ENCODE measurements at places on chromosomes 3 and 15. TPM values are rescaled to one million over a fixed set of nuclear protein-coding genes. Genes with fewer than 3 reads are reported as not detected.

Gene SAXO2
- not detected for total RNA-seq

Gene SIDT1
- total RNA-seq = not detected

Gene SLC9C1
- total RNA-seq = not detected

Gene INKA1
- 12.0 TPM for total RNA-seq

Gene ARRDC4
- total RNA-seq = 33.1 TPM

Gene DLL4
- not detected for total RNA-seq

Gene IQCF5
- not detected for total RNA-seq

Gene CRABP1
- not detected for total RNA-seq

Gene SKOR1
- total RNA-seq = 0.11 TPM

- DNase-seq = no peak
Measured at GRCh38 chr3:62295571-62295970, 77.8 kb downstream of the FEZF2 start.

GRCh38 chr3:156742401-156742800 is 68.0 kb downstream of the TIPARP start:
- DNase-seq = no peak

- DNase-seq = no peak
Measured at GRCh38 chr15:74312445-74313007, 54.9 kb downstream of the CYP11A1 start.

GRCh38 chr15:59185725-59186124 is 20.9 kb upstream of the LDHAL6B start:
- DNase-seq = peak; percentile 11

DNA sequence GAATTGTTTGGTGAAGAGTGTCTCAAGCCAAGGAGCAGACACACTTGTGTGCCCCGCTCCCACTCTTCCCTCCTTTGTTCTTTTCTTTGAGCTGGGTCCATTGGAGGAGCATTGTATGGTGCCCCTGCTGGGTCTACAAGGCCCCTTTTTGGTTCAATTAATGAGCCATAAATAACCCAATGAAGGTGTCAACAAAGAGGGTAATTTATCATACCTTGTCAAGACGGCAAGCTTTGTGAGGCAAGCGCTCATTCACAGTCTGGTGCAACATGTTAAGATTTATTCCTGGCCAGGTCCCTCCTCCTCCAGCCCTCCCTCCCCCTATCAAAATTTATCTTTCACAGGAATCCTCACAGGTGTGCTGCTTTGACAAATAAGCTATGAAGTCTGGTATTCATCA is 300.1 kb downstream of the RORA start:
- no peak for DNase-seq

DNA sequence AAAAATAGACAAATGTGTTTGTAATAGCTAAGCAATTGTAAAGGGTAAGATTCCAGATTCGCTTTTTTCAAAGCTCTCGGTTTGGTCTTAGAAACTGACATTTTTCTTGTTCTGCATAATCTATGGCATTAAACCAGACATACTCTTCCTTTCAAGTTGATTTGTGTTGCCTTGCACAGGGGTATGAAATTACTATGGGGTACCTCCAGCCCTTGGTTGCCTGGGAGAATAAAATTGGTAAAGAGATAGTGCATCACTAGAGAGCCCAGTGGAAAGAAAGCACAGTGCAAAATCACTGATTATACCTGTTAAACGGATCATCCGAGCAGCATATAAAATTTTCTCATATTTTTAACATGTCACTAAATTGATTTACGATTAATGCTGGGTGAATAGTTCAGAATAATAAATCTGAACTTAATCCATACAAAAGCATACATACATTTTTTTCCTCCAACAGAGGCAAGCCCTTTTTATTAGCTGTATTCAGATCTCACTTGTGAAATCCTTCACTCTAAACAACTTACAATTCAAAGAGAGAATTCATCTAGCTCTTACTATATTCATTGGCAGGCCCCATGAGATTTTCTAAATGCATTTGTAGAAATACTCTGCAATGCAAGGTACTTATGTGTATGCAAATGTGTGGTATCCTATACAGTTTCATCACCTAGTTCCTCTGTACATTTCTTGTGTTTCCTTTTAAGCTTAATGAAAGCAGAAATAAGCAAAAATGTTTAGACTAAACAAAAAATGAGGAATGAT is 224.4 kb downstream of the ROBO1 start:
- DNase-seq = no peak

GRCh38 chr3:106339551-106339950 is 470.7 kb upstream of the CBLB start:
- peak; percentile 26 for DNase-seq

DNA sequence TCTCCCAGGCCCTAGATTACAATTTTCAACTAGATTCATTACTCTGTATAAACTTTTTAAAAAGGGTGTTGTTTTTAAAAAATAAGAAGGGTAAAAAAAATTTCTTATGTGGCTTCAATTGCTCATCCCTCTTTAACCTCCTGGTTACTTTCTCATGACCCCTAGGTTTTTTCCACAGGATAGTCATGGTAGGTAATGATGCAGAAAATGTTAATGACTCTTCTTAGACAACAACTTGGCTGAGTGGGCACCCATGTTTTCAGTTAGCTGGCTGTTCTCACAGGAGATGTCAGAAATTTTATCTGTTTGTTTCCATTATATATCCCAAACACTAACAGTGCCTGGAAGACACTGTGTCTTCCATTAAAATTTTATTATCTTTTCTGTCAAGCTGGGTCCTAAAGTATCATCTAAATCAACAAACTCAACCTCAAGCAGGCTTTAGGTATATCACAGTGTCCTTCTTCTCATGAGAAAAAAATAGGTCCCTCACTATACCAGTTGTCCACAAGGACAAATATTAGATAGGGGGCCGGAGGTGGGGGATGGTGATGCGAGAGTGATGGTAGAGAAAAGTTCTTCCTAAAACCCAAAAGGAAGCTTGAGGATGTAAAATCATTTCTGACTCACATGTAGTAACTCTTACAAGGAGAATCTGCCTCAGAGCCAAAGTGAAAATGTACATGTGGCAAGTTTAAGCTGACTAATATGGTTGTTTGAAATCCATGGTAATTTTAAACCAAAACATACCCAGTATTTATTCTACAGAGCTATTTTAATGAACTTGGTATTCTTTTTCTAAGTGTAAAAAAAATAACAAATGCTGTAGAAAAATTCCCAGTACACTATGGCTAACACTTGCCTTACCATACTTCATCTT is 43.3 kb downstream of the PLOD2 start:
- DNase-seq = peak; percentile 90

DNA sequence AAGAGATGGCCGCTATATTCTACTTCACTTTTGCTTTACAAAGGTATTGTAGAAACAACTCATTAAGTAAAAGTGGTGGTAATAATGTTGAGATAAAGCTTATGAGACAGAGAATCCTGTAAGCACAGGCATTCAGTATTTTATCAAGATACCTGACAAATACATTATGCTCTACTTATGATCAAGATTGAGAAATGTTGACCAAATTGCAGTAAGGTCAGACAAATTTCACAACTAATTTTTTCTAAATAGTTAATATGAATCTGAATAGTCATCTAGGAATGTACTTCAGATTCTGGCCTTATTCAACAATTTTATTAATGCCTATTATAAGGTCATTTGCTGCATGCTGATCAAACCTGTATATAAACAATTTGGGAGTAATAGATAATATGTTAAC is 95.1 kb upstream of the MBNL1 start:
- DNase-seq = peak; percentile 22

- peak; percentile 86 for DNase-seq
Measured at GRCh38 chr3:191328962-191329653, at the start of gene CCDC50. TSS of gene CCDC50 (plus strand) at chr3:191329394. CDS start at chr3:191329675, 281 bp downstream.

DNA sequence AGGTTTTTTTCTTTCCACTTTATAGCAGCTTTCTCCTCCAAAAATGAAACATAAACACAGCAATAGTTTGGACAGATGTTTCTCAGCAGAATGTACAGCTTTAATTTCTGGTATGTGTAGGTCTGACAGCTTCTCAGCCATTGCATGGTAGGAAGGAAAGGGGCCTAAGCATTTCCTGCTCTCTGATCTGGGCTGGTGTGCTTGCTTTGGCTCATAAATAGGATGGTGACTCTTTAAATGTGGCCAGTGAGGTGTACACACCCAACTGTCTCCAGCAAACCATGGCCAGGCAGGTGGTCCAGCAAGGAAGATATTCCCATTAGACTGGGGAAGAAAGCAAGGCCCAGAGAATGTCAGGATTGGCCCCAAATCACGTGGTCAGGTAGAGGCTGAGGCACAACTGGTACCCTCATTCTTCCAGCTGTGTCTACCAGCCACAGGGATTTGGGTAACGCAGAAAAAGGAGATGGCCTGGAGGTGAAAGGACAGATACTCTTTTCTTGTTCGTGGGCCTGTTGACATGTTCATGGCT is 52.1 kb downstream of the ITGA11 start:
- DNase-seq = no peak

DNA sequence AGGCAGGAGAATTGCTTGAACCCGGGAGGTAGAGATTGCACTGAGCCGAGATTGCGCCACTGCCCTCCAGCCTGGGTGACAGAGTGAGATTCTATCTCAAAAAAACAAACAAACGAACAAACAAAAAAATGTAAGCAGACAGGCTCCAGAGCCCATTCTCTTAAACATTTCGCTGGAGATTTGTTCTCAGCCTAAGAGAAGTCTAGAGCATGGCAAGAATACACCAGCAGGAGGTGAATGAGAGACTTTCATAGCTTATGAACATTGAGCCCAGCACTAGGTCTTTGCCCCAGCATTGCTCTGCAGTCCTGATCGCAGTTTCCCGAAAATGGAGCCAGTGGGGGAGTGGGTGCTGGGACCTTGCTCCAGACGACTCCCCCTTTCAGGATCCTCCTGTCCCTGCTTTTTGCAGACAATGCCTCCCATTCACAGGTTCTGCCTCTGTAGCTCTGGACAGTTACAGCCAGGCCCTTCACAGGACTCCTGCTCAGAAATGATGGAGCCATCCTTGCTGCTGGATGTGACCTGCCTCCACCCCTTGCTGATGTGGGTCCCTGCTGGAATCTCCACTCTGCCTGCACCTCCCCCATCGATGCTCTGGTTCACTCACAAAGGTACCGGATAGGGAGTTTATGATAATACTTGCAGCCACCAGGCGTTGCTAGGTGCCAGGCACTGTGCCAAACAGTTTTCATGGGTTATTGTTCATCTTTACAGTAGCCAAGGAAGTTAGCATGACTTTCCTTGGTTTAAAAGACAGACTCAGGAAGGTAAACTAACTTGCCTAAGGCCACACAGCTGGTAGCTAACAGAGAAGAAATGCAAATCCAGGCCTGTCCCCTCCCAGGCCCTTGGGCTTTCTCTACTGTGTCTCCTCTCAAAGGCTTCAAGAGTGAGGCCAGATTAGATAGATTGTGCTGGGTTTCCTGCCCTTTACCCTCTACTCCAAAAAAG is 329.7 kb upstream of the TLE3 start:
- no peak for DNase-seq

- peak; percentile 71 for DNase-seq
Measured at GRCh38 chr3:192916371-192917027, 1.2 kb downstream of the MB21D2 start.

- peak; percentile 73 for DNase-seq
Measured at GRCh38 chr3:64539451-64540196, 148.2 kb downstream of the ADAMTS9 start.

DNA sequence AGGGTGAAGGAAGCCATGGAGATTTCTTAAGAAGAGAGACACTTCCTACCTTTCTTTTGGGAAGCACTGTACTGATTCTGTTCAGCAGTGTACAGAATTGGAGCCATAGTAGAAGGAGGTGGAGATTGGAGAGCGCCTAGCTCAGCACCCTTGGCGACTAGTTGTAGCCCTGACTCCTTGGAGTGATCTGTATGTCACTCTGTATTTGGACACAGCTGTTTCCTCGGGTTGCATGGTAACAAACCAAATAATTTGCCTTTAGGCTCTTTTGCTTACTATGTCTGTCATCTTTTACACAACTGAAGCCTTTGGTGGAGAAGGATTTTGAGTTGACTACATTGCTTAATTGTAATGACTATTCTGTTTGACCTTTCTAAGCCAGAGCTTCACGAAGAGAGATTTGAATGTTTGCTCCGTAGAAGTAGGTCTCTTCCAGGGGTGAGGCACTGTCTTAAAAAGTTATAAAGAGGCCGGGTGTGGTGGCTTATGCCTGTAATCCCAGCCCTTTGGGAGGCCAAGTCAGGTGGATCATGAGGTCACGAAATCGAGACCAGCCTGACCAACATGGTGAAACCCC is 77.1 kb downstream of the AKAP13 start:
- no peak for DNase-seq

- DNase-seq = peak; percentile 22
Measured at GRCh38 chr15:41276831-41277230, 45.8 kb downstream of the CHP1 start.

- no peak for DNase-seq
Measured at GRCh38 chr15:92141607-92142006, 252.1 kb upstream of the ST8SIA2 start.

- DNase-seq = no peak
Measured at GRCh38 chr3:127774647-127775046, 47.7 kb downstream of the MGLL start.

DNA sequence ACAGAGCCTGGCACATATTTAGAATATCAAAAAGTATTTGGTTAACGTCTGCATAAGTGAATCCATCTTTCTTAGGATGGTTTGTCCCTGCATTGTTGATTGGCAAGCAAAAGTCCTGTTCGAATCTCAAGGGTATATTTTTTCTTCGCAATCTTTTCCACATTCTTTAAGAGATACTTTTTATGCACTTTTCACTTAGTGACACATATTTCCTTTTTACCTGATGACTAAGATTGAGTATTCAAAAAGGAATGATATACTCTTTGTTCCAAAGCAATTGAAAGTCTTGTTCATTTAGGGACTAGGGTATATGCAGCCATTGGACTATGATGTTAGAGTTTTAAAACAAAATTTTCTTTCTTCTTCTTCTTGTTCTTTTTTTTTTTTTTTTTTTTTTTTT is 349.9 kb downstream of the NLGN1 start:
- peak; percentile 64 for DNase-seq

- no peak for DNase-seq
Measured at GRCh38 chr3:53353202-53353601, 5.9 kb upstream of the DCP1A start.

DNA sequence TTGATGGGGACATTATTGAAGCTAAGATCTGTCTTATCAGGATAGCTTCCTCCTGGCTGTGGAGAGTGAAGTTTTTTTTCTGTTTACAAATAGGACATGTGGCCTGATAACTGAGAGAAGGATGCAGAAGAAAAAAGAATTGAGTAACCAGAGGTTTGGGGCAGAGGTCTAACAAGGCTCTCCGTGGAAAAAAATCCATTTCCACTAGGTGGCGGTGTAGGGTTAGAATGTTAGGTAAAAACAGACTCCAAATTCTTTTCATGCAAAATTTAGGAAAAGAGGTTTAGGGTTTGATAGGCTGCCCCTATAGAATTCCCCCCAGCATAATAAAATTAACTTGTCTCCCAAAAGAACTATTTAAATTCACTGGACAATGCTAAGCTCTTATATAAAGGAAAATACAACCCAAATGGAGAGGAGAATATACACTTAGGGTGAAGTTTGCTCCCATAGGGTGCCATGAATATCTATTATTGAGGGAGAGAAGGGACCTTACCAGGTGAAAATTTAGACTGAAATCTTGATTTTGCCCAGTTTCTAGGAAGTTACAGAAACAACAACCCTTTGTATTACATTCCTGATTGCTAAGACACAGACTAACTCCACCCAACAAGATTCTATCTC is 1560.4 kb downstream of the OTOL1 start:
- DNase-seq = peak; percentile 49

Measured in GM23248 (cell line).